Left kidney (tissue), 8 donors: ENCODE measurements at places on chromosomes 7 and 10.

DNA sequence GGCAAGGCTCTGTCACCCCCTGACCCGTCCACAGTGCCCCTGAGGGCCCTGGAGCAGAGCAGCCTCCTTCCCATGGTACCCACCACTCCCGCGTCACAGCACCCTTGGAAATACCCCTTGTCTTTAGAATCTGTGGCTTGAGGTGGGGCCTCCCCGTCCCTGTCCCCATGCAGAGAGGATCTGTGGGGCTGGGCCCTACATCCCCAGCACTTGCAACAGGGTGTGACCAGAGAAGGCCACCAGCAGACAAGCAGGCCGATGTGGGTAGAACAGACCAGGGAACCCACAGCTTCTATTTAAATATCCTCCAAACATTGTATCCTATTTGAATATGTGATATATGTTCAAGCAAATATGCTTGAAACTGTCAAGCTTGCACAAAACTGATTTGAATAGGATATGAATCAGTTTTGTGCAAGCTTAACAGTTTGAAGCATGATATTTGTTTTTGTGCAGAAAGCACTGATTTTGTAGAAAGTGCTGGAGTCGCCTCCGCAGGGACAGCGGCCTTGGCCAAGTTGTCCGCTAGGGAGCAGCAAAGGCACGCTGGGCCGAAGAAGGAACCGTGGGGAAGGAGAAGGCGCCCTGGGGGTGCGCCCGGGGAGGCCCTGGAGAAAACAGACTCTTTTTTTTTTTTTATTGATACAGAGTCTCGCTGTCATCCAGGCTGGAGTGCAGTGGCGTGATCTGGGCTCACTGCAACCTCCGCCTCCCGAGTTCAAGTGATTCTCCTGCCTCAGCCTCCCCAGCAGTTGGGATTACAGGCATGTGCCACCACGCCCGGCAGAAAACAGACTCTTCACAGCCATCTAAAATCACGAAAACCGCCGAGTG is 2.2 kb downstream of the CFAP46 start:
- DNase-seq = no peak

DNA sequence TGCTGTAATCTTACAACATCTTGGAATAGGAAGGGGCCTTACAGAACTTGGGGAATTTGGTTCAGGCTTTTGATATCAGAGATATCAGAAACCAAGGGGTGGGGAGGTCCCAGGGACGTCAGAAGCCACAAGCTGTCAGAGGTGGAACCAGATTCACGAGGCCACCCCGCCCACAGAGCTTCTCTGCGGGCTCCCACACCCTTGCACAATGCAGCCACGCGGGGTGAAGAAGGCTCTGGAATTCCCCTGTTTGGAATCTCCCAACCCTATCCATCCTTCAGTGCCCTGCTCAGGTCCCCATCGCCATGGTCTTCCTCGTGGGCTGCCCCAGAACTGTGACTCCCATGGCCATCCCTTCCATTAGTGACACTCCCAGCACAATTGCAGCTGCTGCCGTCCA is 247.1 kb upstream of the SHH start:
- no peak for DNase-seq

DNA sequence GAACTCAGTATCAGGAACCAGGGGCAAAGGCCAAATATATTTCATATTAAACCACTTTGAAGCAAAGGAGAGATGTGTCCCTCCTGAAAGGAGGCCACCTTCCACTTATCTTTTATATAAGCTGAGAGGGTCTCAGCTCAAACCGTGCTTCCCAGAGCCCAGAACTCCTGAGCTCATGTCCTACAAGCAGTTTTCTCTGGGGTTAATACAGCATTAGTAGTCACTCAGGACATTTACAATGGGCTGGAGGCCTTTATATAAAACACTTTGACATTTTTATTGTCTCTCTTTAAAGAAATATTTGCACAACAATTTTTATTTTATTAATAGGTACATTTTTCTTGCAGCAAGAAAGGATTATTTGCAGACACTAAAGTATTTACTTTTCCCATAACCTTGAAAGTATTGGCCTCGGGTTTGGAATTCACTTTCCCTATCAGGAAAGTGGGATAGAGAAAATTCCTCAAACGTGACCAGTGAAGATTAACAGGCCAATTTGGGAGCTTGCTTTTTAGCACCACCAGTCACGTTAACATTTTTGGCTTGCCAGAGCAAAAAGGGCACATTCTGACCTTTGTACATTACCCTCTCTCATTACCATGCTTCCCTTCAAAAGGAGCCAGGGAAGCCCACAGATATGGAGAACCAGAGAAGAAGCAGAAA is 464.9 kb upstream of the NRP1 start:
- DNase-seq = no peak

- DNase-seq = no peak
Measured at GRCh38 chr10:89481662-89482061, 53.7 kb downstream of the SLC16A12 start.

- no peak for DNase-seq
Measured at GRCh38 chr7:115274-115911, 77.0 kb upstream of the FAM20C start.

DNA sequence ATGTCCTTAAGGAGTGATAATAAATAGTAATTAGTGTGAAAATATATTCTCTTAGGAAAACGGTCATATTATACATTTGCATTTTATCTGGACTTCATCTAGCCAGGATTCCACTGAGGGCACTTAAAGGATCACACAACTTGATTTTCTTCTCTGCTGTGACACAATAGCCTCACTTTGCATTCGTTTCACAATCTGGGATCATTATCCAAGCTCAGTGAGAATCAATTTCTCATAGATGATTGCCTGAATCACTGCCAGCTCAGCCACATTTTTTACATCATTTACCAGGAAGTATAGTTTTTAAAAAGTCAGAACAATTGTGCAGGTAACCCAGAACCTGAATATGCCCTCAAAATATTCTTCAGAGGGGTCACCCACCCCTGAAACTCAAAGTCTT is 68.9 kb downstream of the PTPRZ1 start:
- DNase-seq = no peak

DNA sequence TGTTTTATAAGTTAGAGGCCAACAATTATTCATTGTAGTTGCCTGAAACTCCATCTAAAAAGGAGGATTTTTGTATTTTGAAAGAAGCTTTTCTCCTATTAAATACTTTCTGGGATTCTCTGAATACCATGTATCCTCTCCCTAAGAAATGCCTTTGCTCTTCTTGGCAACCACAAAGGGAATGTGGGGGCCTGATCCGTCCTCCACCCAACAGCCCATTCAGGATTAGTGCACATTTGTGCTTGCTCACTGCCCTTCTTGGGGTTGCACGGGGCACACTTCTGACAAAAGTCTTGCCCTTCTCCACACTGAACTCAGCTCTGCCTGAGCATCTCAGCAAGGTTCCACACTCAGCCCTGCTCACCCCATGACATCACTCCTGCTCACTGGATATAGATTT is 194.2 kb downstream of the SLC25A13 start:
- no peak for DNase-seq

DNA sequence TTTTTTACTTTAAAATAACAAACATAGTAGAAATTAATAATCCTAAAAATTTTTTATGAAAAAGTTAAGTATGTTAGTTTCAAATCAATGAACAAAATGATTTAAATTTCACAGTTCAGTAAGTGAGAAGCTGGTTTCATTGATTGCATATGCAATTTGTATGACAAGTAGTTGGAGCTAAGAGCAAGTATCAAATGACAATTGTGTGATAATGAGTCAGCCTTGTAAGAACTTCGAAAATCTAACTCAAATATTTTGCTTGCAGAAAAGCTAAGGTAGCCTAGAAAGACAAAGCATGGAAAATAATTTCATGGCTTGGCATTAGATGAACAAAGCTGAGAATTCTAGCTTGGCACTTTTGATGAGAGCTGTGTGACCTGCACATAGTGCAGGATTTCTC is 111.5 kb downstream of the HDAC9 start:
- no peak for DNase-seq

DNA sequence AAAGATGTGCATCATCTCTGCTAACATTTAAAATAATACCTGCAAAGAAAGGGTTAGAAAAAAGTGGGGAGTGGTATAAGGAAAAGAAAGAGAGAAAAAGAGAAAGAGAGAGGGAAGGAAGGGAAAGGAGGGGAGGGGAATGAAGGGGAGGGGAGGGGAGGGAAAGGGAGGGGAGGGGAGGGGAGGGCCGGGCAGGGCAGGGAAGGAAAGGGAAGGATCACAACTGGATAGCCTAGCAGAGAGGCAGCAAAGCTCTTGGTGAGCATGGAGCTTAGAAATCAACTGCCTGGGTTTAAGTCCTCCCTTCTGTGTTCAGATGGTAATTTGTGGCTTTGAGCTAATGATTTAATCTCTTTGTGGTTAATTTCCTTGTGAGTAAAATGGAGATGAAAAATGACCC is 5.4 kb upstream of the FAM237B start:
- DNase-seq = no peak

DNA sequence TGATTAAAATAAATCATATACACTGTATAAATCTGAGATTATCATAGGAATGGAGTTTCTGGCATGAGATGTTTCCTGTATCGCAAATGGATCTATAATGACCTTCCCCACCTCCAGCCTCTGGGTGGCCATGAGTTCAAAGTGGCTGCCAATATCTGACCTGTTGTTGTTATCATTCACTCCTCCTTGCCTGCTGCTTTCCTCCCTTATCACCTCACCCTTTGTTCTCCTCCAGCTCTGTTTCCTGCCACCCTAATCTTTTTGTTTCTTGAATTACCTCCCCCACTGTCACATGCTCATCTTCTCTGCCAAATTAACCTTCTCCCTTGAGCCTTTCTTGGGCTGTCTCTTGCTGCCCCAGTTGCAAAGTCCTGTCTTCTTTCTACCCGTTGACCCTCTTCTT is 12.0 kb downstream of the SCD start:
- no peak for DNase-seq

- DNase-seq = no peak
Measured at GRCh38 chr10:131274883-131275282, 36.6 kb downstream of the TCERG1L start.

GRCh38 chr7:112080978-112081377 is 125.2 kb downstream of the DOCK4 start:
- no peak for DNase-seq

GRCh38 chr10:120612756-120613155 is 155.7 kb downstream of the PLPP4 start:
- no peak for DNase-seq

DNA sequence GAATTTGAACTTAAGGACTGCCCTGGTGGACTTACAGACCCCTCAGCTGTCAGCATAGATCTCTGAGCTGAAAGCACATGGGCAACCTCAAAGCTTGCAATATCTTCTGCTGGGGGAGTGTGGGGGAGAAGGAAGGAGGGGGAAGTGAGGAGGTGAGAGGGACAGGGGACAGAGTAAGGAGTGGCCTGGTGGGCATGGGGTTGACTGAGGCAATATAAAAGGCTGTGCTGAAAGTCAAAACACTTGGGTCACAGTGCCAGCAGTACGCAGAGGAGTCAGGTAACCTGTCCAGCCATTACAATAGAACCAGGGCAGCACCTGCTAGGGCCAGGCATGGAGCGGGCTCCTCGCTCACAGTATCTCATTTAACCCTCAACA is 43.2 kb downstream of the PPP1R3C start:
- no peak for DNase-seq

DNA sequence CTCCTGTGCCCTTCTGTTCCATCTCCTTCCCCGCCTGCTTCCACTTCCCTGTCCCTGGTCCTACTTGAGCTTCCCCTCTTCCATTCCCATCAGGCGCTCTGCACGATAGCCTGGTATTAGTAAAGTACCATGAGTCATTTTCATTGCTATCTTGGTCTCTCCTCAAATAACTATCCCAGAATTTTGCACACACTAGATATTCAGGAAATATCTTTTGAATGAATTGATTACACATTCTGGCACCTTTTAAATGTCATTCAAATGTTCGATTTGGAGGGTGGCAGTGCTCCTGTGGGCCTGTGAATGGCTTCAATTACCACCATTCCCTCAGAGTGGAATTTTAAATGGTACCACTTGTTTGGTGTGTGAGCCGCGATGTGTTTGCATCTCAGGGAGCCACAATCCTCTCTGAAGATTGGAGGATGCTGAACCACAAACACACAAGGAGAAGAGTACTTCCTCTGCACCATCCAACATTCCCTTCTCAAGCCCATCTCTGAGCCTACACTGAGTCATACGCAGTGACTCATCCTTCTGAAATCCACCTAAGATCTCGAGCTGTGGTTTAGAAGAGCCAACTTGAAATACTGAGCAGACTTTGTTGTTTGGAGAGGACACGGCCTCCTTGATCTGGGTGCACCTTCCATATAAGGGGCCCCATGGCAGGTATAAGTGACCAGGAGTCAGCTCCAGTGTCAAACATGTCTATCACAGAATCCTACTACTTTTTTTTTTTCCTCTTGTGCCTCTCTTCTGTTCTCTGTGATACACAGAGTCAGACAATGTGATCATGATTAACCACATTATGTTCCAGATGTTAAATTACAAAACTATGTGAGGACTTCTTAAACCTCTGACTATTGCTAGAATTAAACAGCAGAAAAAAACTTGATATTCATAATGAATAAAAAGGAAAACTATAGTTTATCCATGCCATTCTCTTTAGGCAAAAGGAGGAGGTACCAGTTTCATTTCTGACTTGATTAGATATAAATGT is 81.9 kb downstream of the BMPER start:
- DNase-seq = no peak

DNA sequence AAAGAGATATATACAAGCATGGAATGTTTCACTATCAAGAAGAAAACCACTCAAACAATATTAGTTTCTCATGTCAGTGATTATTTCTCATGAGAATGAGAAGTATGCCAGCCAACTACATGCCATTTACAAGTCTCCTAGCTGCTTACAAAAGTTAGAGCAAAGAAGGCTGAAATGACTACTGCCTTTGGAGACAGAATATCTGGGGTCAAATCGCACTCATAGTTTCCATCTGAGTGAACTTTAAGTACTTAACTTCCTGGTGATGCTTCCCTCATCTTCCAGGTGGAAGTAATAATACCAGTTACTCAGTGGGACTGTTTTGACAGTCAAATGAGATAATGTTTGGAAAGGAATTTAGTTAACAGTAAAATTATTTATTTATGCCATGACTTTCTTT is 42.0 kb upstream of the RHOBTB1 start:
- DNase-seq = no peak

DNA sequence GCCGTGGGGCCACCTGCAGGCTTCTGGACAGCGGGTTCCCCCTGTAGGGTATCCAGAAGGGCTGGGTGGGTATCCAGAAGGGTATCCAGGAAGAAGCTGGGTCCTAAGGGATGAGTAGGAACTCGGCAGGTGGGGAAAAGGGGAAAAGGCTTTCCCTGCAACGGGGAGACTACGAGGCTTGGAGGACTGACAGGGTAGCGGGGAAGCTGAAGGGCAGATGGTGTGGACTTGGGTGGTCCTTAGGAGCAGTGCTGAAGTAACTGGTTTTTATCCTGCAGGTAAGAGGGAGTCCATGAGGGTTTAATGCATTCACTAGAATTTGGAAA is 525 bp downstream of the UBE2D4 start:
- no peak for DNase-seq

DNA sequence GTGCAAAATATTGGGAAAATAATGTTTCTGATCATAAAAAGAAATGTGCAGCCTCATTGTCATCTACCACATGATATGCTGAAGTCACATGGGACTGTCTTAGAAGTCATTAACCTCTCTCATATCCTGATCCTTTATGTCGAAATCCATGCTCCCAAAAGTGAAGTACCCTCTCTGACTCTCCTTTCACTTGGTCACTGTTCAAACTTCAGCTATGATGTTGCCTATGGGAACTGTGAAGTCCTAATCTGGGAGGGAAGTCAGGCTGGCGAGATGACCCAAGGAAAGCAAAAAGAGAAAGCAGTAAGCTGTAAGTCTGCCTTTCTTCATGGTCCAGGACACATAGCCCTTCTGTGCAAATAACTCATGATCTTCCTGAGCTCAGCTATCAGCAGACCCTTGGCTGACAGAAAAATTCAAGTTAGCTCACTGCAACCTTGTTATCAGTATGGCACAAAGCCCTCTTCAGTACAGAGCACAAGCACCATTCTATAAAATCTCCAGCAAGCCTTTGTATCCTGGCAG is 29.5 kb downstream of the WASL start:
- DNase-seq = no peak
